Choroid plexus epithelial cell (primary cell): ENCODE measurements at places on chromosomes 3 and 15.
A peak's percentile ranks its signal among the peaks of the same experiment; 100 is the strongest.

DNA sequence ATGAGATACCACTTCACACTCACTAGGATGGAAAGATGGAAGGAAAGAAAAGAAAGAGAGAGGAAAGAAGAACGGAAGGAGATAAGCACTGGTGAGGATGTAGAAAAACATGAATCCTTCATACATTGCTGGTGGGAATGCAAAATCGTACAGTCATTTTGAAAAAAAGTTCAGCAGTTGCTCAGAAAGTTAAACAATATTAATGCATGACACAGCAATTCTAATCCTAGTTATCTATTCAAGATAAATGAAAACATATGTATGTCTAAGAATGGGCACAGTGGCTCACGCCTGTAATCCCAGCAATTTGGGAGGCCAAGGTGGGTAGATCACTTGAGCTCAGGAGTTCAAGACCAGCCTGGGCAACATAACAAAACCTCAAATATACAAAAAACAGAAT is 59.1 kb downstream of the SENP7 start:
- no peak for DNase-seq

- DNase-seq, result no peak
These were observed 9.9 kb downstream of the CRABP1 start for GRCh38 chr15:78350058-78350457.

GRCh38 chr3:195094191-195094921 is 176.6 kb downstream of the XXYLT1 start:
- no peak for DNase-seq

DNA sequence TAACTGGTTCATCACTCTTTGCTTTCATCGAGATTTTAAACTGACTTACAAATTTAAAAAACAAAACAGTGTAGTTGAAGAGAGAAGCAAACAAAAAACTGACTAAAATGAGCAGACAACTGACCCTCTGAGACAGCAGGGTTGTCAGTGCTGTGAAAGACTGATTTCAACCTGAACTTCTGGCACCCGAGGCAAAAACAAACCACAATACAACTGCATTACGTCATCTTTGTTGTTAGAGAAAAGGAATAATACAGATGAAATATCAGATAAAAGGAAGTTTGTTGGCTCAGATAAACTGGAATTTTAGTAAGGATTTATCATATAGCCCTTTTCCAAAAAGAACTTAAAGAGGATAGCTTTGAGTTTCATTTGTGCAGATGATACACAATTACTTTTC is 51.1 kb downstream of the PARP15 start:
- DNase-seq, result peak; percentile 53

- no peak for DNase-seq
These were observed 230.2 kb downstream of the ZNF621 start for GRCh38 chr3:40754994-40755393.

DNA sequence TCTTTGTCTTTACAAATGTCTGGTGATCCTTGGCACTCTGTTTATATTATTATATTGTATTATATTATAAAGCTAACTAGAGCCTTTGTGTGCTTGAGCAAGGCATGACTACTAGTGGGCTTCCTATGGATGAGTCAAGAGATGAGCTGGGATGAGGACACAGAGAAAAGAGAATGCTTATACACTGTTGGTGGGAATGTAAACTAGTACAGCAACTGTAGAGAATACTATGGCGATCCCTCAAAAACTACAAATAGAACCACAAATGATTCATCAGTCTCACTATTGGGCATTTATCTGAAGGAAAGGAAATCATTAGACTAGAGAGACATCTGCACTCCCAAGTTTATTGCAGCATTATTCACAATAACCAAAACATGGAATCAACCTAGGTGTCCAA is 40.8 kb upstream of the MED12L start:
- peak; percentile 22 for DNase-seq

DNA sequence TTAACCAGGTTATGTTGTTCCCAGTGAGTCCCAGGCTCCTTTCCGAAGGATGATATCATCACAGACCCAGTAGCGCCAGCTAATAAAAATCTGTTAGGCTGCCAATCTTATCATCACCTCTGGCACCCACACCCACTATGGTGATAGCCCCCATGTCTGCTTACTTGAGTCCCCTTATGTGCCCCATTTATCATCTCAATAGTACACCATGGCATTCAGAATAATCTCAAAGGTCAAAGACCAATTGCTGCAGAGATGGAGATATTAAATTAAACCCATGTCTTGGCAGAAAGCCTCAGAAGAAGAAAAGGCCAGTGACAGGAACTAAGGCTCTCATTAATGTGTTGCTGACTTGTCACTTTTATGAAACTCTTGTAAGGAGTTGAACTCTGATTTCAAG is 32.8 kb downstream of the CPNE4 start:
- DNase-seq, result no peak

- no peak for DNase-seq
These were observed 22.6 kb upstream of the TEX9 start for GRCh38 chr15:56342653-56343052.

DNA sequence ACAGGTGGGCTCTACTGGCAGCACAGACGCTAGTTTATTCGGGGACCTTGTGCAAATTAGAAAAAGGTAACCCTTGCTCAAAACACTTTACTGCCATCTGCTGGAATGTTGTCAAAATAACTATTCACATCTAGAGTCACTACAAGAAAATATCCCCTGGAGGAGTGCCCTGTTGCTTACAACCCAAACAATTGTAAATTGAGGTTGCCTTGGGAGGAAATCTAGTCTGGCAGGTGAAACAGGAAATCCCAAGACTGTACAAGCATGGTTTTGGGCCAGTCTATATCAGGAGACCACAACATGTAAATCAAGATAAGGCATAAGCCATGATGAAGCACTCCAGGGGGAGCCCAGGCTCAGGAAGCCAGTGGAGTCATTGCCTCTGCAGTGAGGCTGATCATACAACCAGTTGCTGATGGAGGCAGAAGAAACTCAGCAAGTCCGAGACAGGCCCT is 136.8 kb upstream of the ACP3 start:
- peak; percentile 82 for DNase-seq

DNA sequence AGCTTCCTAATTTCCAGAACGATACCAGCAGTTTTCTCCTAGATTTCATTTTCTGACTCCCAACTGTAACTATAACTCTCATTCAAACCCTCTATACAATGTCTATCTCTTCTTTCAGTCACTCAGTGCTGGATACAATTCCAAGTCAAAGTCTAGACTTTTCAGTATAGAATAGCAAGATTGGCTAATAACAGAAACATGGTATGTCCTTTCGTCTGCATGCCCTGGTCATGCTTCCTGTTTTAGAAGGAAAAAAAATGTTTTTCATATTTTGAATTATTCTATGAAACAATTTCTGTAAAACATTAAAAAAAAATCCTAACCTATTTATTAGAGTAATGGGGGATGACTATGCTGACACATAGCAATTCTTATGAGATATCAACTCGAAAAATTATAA is 180.0 kb downstream of the KCNAB1 start:
- no peak for DNase-seq

DNA sequence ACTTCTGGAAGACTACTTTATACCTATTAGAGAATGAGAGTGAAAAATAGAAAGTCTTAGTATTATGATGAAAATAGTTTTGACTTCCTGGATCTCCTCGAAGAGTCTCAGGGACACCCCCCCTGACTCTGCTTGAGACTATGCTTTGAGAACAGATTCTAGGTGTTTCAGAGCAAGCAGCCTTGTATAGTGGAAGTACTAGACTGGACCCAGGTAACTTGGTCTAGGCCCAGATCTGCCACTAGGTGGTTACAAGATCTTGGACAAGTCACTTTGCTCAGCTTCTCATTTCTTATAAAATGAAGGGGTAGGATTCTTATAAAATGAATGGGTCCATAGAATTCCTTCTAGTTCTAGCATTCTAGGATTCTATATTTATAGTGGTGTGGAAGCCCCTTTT is 9.1 kb downstream of the ABHD5 start:
- DNase-seq, result peak; percentile 59

- no peak for DNase-seq
These were observed 28.3 kb upstream of the GPD1L start for GRCh38 chr3:32078085-32078634.

DNA sequence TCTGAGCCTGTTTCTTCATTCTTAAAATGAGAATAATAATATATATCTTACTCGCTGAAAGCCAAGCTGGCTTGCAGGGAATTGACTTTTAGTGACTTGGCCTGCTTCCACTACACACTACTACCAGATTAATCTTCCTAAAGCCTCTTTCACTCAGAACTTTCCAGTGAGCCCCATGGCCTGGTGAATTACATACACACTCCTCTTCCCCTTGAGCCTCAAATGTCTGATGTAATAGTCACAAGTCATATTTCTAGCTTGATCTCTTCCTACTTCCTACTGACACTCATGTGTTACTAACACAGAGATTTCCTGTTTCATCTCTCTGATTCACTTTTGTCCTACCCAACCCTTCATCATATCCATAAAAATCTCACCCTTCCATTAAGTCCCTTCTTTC is 82.7 kb upstream of the SOX2 start:
- DNase-seq, result no peak

DNA sequence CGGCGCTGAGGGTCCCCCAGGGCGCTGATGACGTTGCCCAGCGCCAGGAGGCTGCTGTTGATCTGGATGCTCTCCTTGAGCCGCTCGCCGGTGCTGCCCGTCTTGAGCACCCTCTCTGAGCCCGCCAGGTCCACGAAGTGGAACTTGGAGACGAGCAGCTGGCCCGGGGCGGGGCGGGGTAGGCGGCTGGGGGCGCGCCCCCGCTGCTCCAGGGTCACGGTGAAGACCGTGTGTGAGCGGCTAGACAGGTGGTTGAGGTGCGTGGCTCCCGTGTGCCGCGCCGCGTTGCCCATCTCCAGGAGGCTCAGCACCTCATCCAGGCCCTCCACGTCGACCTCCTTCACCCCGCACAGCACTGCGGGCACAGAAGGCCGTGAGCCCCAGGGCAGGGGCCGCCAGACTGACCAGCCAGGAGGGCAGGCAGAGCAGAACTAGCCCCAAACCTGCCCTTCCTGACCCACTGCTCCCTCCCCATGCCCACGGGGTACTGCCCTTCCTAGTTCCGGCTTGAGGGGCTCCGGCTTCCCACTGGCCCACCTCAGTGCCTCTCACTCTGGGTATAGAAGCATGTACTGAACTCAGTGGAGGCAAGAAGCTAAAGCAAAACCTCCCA is 6.1 kb downstream of the KIF7 start:
- DNase-seq, result no peak

DNA sequence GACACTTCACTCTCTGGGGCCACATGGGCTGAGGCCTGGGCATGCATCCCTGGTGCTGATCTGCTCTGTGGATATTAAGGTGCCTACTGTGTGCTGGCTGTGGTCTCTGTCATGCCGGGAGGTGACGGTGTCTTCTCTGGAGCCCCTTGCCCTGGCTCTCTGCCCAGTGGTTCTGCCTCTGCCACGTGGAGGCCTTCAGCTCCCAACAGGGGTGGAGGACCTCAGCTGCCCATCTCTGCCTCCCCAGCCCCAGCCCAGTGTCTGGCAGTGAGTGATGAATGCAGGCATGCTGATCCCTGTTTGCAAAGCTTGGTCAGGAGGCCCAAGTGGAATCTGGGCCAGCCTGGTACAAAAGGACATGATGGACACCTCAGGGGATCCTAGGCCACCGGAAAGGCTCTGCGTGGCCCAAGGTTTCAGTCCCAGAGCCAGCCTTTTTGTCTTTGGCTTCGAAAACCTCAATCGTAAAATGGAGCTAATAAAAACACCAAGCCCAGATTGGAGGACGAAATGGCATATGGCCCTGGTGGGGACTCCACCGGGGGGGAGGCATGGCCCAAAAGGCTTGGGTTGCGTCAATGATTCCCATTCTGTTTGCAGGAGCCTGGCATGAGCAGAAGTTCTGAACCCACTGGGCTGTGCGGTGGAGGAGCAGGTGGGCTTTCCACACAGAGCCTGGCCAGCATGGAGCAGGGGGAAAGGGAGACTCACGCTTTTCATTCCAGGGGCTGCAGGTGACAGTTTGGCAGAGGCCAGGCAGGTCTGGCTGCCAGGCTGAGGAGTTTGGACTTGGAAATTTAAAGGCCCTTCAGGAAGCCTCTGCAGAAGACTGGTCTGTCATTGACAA is 54.7 kb upstream of the KLF13 start:
- no peak for DNase-seq
